Endothelial cell of umbilical vein (primary cell): ENCODE measurements at places on chromosomes 11 and 22. TPM values are rescaled to one million over a fixed set of nuclear protein-coding genes. Genes with fewer than 3 reads are reported as not detected.

Gene TRIM51
- total RNA-seq = not detected in 2 replicates

Gene GVQW3
- 0.99 and 2.8 TPM in 2 replicates for total RNA-seq

Gene CCDC134
- 8.1 and 8.4 TPM in 2 replicates for total RNA-seq

DNA sequence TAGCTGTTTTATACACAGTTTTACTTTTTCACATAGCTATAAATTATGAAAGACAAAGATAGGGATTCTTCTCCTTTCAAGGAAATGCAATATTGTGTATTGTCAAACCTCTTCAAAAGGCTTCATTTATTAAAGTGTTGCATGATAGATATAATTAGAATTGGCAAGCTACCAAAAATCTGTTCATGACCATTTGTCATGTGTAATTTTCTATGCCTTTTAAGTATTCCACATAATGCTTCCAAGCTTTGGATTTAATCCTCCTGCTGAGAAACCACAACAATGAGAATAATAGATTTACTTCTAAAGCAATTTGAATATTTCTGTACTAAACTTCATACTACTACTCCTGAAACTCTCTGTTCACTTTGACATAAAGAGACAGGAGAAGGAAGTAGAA lies 403.2 kb upstream of the CCDC179 start:
- DNase-seq = no peak

DNA sequence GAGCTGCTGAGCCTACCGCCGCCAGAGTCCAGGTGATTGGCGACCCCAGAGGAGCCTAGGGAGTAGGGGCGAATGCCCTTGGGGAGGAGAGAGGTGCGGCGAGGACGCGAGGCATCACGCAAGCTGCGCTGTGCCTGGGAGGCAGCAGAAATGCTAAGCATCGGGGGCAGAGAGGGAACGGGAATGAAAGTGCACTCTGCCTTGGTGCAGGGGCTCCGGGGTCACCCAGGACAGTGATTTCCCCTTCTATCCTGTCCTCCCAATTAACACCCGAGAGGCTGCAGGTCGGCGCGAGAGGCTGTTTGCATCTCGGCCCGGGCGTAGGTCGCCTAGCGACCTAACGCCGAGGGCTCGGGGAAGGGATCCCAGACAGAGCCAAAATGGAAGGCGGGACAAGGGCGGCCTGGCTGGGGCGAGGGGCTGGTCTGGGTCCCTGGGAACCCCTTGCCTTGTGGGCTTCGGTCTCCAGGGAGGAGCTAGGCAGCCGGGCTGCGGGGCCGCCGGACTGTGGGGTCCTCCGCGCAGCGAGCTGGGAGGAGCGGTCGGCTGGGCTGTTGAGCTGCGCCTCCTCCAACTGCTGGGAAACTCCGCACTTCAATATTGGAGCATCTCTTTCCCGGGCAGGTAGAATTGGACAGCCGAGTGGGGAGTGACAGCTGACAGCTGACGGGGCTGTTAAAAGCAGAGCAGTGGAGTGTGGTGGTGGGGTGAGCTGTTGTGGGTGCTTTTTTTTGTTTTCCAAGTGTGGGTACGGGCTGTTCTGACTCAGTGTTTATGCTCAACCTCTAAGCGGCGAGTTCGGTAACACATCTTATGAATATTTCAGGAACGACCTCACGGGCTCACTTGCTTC lies 657 bp downstream of the ELMOD1 start:
- DNase-seq = peak; percentile 47

GRCh38 chr11:67421430-67422031 lies 6.1 kb downstream of the CARNS1 start:
- no peak for DNase-seq

GRCh38 chr11:1153951-1154493 lies 3.7 kb upstream of the MUC5AC start:
- peak; percentile 72 for DNase-seq

DNA sequence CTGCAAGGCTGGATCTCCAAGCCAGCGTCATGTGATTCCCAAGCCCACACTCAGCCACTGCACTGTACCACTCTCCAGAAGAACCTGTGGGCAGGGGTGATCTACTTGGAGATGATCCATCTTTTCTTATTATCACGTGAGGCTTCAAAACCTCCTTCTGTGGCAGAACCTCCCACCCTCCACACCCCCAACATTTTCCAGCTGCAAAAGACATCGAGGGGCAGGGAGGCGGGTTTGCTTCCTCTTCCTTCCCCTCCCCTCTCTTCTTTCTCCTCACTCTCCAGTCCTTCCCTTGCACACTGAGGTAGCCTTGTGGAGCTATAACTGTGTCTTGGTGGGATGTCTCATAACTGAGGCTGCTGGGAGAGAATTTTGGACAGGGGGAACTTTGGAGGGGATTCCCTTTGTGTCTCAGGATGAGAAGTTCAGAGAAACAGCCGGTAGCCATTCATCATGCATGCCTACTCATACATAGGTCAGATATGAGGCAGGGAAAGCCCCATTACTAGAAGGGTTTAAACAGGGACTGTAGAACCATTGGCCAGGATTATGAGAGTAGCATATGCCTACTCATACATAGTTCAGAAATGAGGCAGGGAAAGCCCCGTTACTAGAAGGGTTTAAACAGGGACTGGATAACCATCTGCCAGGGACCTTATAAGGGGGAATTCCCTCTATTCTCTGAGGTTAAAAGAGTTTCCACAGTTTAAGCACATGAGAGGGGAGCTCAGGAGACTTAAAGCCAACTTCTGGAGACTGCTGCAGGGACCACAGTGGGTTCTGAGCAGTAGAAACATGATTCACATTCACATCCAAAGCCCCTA lies 420.7 kb upstream of the CADM1 start:
- DNase-seq = no peak

DNA sequence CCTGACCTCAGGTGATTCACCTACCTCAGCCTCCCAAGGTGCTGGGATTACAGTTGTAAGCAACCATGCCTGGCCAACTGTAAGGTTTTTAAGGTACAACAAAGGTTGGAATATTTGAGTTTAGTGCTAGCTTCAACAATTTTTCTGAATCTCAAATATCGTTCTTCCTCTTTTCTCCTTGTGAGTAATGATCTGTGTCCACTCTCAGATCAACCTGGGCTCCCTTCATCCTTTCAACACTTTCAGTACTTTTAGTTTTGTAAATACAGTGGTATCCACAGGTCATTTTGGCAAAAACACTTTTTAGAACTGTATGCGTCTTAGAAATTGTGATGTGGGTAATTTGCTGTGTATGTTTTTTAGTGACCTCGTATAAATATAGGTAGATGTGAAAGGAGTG lies 7.9 kb downstream of the PACS1 start:
- DNase-seq = no peak

- DNase-seq = no peak
These were observed 4.3 kb upstream of the PATZ1 start for GRCh38 chr22:31350410-31350863.

DNA sequence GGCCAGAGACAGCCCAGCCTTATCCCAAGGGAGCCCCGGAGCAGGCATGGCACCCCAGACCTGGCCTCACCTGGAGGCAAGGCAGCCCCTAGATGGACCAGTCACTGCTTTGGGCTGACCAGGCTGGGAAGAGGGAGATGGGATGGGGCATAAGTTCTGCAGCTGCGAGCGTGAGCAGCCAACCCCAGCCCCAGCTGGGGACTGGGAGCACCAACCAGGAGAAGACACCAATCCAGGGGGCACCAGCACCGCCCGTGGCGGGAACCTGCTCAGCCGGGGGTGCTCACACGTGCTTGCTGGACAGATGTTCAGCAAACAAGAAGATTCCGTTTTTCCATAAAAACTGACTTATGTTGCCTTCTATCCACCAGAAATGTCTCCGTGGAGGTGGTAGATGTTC lies 16.2 kb upstream of the FADD start:
- DNase-seq = no peak

- DNase-seq = no peak
These were observed 71.9 kb upstream of the C11orf87 start for GRCh38 chr11:109350091-109350490.

GRCh38 chr11:8793114-8793777 lies 110.7 kb downstream of the RPL27A start:
- peak; percentile 39 for DNase-seq

GRCh38 chr11:5846701-5847100 lies 5.0 kb upstream of the OR52E6 start:
- no peak for DNase-seq

GRCh38 chr11:11624204-11624603 lies 2.4 kb upstream of the GALNT18 start:
- DNase-seq = no peak

DNA sequence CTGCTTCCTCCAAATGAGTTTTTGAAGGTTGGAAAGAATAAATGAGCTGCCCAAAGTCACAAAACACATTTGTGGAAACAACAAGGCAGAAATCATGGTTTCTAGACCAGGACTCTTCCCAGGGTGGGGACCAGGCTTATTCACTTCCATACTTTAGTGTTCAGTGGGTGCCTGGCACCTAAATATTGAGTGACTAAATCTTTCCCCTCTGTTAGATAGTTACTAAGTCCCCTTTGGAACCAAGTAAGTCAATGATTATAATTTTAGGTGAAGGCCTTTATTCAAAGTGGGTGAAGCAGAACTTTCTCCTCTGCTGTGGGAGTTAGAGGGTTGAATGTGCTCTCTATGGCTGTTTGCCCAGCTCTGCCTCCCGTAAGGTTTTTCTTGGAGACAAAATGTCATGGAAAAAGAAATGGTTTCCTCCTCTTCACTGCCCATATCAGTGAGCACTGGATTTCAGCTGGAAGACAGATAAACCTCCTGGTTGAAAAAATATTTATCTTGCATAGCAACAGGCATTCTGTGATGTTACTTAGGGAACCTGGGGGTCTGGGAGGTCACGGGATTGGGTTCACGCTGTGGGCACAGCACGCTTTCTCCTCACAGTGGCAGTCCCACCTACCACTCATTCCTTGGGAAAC lies 117.8 kb downstream of the CCDC81 start:
- peak; percentile 82 for DNase-seq

DNA sequence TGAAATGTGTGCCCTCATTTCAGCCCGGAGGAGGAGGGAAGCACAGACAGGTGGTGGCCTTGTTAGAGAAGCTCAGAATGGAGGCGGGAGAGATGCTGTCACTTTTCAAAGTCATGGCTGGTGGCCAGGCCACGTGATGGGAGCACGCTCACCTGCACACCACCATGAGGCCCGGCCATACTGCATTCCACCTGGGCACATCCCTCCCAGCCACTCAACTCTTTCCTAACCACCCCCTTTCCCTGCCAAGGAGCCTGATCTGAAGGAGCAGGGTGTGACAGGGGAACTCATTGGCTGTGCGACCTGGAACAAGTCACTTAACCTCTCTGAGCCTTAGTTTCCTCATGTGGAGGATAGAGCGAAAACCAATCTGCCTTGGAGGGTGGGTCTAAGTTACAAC lies 364.5 kb downstream of the CTTN start:
- DNase-seq = no peak
